CD8-positive, alpha-beta T cell (primary cell): ENCODE measurements at places on chromosomes 5 and 9.

DNA sequence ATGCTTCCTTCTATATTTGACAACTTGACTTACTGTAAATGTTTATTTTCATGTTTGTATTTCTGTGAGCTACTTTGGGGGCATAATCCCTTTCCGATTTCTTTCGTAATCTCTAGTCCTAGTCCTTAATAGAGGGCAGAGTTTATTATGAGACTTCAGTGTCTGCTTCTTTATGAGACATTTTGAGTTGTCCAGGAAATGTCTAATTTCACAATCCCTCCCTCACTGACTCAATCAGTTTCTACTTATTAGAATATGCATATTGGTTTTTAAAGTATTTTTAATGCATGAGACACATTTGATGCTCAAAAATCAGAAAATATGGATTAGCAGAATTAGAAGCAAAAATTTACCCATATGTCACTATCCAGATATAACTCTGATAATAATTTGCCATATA is 160.9 kb downstream of the FOCAD start:
- DNase-seq = no peak

- DNase-seq = no peak
Measured at GRCh38 chr5:175670372-175670771, 12.5 kb downstream of the HRH2 start.

- no peak for DNase-seq
Measured at GRCh38 chr5:78638973-78639669, 9.5 kb downstream of the LHFPL2 start.

DNA sequence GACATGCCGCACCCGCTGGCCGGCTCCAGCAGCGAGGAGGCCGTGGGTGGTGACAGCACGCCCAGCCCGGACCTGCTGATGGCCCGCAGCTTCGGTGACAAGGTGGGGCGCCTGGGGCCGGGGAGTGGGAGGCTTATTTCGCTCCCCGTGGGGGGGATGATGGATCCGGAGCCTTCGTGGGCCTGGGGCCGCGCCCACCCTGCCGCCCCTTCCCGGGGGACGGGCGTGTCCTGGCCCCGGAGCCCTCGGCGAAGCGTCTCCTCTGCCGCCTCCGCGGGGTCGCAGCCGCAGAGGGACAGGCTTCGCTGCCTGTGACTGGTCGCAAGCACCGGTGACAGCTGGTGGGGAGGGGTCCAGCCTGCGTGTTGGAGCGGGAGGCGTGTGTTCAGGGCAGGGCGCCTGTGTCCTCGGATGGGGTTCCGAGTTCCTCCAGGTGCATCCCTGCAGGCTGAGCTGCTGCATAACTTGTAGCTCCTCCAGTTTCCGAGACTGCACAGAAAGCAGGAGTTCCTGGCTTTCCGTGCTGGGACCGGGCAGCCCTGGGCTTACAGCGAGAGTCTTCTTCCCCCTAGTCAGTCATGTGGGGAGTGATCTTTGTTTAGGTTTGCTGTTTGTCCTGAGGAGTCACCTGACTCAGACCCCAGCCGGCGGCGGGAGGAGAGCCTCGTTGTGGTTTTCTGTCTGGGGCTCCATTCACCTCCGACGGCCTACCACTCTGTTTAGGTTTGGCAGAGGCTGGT is 666 bp downstream of the SNX30 start:
- DNase-seq = peak; percentile 58

DNA sequence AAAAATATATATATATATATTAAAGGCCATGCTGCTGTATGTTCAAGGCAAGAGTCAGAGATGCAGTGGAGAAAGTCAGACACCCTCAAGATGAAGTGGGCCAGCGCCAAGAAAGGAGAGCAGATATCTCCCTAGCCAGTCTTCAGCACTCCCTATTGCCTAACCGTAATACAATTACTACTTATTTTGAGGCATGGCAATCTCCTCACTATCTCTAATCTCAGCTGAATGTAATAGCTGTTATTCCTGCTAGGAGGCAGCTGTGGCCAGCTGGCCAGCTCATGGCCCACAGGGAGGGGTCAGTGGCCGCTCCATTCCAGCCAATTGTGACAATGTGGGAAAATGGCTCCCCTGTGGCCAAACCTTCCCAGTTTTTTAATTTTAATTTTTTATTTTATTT is 87.5 kb upstream of the FBXW11 start:
- no peak for DNase-seq
